ENCODE measurements at places on chromosomes 16 and 17. TPM values are rescaled to one million over a fixed set of nuclear protein-coding genes. Genes with fewer than 3 reads are reported as not detected.

The SLC35G6 gene
- not detected for total RNA-seq

The PYDC1 gene
- total RNA-seq, result not detected

The CDK3 gene
- total RNA-seq, result 8.3 TPM

The SEZ6L2 gene
- total RNA-seq, result 1.3 TPM

The MT1X gene
- total RNA-seq, result 28.3 TPM

- peak; percentile 73 for DNase-seq
These were observed at the start of gene HBQ1 for GRCh38 chr16:180101-180675. HBQ1 (plus strand) TSS chr16:180459; CDS start chr16:180487, 28 bp downstream.

GRCh38 chr16:87304951-87305350 lies 12.2 kb downstream of the C16orf95 start:
- no peak for DNase-seq

GRCh38 chr17:28972437-28972836 lies 21.1 kb upstream of the PHF12 start:
- DNase-seq, result no peak

DNA sequence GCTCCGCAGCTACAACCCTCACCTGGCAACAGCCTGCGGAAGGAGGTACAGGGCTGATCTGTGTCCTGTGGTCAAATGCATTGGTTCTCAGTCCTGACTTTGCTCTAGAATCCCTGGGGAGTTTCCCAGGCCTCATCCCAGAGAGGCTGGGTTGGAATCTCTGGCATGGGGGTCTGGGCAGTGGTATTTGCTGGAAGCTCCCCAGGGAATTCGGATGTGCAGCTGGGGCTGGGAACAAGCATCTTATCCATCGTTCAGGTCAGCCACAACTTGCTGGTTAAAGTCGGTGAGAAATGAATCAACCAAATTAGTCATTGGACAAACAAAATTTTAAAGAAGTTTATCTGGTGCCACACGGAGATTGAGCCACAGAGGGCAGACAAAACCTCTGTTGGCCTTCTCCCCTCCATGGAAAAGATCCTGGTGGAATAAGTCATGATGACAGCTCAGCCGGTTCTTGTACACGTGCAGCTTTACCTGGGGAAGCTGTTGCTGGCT lies 231.2 kb downstream of the FOXL1 start:
- no peak for DNase-seq

DNA sequence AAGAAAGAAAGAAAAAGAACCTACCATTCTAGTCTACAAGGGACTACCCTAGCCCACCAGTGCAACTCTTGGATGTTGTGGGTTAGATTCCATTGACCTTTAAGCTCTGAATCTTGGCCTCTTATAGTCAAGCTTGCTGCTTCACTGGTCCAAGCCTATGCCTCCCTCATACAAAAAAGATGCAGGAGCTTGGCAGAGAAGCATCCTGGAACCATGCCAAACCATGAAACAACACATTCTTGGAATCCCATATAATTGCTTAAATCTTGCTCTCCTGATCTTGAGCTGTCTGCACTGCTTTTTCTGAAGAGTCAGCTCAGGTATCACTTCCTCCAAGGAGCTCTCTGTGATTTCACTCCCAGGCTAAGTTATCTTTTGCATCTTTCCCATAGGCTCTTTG lies 117.9 kb upstream of the GPR139 start:
- no peak for DNase-seq

DNA sequence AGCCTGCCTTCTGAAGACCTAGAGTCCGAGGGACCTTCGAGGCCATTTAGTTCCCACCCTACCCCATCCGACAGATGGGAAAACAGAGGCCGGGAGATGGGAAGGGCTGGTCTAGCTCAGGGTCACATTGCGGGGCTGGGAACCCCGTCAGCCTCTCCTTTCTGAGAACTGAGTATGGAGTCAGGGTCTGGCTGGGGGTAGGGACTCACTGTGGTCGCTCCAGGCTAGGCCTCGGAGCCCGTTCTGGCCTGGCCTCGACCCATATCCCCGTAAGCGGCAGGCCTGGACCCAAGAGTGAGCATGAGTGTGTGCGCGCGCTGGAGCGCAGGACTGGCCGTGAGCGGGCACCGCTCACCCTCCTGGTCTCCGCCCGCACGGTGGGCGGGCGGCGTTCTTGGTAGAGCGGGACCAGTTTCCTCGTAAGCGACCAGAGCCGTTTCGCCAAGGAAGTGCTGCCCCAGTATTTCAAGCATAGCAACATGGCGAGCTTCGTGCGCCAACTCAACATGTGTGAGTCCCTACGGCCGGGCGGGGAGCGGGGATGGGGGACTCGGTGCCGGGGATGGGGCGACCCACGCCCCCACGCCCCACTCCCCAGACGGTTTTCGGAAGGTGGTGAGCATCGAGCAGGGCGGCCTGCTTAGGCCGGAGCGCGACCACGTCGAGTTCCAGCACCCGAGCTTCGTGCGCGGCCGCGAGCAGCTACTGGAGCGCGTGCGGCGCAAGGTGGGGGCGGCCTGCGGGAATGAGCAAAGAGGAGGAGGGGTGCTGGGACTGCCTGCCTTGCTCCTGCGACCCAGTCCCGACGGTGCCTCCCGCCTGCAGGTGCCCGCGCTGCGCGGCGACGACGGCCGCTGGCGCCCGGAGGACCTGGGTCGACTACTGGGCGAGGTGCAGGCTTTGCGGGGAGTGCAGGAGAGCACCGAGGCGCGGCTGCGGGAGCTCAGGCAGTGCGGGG lies 855 bp downstream of the HSF4 start:
- DNase-seq, result no peak
